ENCODE measurements at places on chromosomes 5 and 9. TPM values are rescaled to one million over a fixed set of nuclear protein-coding genes. Genes with fewer than 3 reads are reported as not detected.

Gene PPP3R2
- not detected for polyA plus RNA-seq

DNA sequence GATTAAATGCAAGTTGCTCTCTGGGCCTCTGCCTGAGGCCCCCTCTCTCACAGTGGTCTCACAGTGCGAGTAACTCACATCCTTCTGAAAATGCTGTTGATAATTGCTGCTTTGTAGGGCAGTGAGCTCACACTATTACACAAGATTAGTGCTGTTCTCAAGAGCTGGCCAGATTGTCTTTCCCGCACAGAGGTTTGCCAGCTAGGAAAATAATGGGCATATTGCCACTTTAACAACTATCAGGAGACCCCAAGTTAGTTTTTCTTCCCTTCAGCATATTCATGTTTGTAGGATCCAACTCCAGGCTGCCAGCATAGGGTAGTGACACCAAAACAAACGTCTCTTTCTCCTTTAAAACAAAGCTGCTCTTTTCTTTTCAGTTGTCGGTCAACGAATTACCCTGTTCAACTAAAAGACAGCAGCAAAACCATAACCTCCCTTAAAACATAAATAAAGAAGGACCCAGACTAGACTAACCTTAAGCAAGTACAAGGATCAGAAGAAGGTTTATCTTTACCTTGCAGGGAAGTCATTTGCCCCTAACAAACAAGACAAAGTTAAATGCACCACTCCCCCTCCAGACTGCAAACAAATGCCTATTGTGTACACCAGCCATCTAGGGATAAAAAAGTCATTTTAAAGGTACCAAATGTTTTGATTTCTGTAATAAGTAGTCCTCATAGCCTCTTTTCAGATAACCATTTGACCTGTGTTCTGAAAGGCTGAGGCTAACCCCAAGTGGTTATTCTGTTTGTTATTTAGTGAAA, 91.4 kb downstream of the VCAN start:
- DNase-seq = no peak

- no peak for DNase-seq
These were observed 3.7 kb upstream of the AJM1 start for GRCh38 chr9:136838314-136839228.

DNA sequence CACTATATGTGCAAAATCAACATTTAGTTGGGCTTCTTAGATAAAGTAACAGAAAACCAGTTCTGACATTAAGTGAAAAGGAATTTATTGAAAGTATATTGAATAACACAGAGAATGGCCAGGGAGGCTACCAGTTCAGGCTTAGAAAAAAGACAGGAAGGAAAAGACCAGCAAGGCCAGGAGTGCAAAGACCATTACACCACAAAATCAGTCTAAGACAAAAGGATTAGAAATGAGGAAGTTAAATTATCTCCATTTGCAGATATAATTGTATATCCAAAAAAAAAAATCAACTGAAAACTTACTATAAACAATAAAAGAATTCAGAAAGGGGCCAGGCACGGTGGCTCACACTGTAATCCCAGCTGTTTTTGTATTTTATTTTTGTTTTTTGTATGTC, 4.8 kb upstream of the TEX10 start:
- DNase-seq = no peak

DNA sequence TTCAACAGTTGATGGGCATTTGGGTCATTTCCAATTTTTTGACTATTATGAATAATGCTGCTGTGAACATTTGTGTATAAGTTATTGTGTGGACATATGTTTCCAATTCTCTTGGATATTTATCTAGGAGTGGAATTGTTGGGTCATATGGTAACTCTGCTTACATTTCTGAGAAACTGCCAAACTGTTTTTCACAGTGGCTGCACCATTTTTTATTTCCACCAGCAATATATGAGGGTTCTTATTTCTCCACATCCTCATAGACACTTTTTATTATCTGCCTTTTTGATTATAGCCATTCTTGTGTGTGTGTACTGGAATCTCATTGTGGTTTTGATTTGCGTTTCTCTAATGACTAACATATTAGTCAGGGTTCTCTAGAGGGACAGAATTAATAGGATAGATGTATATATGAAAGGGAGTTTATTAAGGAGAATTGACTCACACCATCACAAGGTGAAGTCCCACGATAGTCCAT, 14.7 kb upstream of the MED27 start:
- no peak for DNase-seq

Measured in muscle of arm (tissue), 14 donors.